Activated gamma-delta T cell treated with Interleukin-2 at 50 U/mL for 16 hours (primary cell): ENCODE measurements at places on chromosomes 3 and 15.

DNA sequence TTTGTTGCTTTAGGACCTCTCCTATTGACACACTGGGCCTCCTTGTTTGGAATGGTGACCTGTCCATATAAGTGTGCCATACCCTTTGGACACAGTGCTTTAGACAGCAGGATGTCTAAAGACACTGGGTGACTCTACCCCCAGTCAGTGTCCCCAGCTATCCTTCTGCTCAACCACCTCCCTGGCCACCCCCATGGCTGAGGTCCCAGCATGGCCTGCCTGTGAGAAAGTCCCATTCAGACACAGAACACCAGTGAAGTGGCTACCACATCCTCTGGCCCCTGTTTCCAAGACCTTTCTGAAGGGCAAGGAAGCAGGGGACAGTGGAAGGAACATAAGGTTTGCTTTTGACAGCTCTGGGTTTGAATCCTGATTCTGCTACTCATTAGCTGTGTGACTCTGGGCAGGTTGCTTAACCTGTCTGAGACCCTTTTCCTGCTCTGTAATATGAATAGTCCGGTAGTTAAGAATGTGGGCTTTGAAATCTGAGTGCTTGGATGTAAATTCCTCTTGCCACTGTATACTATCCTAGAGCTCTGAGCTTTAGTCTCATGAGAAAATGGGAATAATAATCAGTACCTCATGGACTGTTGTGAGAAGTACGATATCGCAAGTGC is 6.3 kb upstream of the AP3S2 start:
- DNase-seq = no peak

DNA sequence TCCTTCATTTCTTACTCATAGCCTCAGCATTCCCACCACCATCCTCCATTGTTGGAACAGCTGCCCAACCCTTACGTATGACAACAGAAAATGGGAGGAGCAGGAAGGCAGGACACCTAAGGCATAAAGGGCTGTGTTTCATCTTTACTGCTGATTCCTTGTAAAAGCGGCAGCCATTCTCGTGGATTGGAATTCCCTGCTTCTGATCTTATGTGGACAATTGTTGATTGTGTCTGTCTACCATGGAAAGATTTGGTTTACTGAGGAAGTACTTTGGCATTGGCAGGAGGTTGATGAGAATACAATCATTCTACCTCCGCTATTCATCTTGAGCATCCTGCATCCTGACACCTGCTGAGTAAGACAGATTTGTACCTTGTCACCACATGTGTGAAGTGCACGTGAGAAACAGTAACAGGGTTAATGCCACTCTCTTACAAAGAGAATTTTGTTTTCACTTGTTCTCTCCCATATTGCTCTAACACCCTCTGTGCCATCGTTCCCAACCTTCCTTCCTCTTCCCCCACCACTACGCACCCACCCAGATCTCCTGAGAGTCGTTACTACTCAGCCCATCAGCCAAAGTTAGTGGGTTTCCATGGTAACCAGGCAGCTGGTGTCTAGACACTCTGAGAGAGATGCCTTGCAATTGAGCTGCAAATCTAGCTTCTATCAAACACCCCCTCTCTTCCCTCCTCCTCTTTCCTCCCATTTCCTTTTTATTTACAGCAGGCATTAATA is 75.7 kb downstream of the GAP43 start:
- no peak for DNase-seq

DNA sequence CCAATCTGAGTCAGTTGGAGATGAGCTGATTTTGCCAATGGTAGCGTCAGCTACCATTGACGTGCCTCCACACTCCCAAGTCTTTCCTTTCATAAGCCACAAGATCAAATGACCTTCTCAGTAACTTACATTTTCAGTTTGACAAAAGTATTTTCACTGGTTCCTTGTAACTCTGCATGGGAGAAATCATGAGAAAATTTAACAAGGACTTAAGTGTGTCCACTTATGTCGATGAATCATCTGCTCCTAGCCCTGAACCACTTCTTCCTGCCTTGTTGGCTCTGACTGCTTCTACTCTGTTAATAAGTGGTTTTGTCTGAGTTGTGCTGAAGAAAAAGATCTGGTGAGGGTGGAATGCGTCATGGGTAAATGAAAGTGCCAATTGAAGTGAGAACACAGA is 101.2 kb downstream of the NFKBIZ start:
- DNase-seq = no peak

DNA sequence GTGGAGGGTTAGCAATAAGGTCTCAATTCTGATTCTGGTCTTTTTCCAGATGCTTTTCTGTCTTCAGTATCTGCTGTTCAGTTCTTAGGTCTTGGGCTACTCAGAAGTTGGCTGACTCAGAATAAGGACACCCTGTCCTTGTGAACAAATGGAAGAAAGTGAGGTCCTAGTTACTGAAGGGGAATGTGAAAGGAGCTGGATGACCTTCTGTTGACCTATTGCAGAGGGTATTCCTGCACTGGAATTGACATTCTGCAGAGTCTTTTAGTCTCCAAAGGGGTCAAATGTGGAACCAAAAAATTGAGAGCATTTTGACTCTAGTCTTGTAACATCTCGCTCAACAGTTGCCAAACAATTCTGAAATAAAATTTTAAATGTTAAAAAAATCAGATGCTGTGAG is 63.0 kb downstream of the CCR1 start:
- no peak for DNase-seq

GRCh38 chr15:68561901-68562300 is 16.9 kb upstream of the CORO2B start:
- DNase-seq = no peak

DNA sequence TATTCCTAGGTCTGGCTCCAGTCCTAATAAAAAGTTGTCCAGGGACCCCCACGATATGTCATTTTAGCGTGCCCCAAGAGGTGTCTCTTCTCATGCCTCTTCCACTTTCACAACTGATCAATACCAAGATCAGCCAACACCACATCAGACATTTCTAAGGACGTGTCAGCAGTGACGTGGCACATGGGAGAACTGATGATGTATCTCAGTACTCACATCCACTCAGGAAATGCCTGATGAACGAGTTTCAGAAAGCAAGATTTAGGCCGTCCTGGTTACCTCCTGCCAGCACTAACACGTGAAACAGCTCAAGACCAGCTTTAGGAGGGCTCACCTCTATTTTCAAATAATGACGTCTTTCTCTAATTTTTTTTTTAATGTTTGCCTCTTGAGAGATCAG is 19.6 kb downstream of the VGLL4 start:
- DNase-seq = no peak

DNA sequence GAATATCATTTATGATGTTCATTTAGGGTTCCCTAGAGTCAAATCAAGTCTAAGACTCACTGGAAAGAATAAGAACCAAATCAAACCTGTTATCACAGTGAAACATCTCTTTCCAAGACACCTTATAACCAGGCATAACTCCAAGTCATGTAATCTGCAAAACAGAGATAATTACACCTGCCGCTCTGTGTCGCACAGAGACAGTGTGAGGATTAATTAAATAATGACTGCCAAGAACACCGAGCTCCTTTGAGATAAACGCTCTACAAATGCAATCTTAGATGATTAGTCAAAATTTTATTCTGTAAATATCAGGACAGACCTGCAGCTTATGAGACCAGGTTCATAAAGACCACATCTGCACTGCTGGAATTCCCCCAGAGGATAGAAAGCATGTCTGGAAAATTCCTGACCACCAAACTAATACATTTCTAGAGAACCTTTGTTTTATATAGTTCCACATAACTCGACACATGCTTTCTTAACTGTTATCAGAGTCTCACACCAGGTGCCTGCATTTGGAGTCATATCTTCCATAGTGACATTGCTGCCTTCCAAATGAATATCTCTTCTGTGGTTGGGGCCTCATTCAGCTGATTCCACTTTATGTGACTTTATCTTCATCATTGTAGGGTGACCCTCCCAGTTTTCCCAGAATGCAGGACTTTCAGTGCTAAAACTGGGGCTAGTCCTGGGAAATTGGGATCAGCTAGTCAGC is 252.8 kb downstream of the CD47 start:
- no peak for DNase-seq

DNA sequence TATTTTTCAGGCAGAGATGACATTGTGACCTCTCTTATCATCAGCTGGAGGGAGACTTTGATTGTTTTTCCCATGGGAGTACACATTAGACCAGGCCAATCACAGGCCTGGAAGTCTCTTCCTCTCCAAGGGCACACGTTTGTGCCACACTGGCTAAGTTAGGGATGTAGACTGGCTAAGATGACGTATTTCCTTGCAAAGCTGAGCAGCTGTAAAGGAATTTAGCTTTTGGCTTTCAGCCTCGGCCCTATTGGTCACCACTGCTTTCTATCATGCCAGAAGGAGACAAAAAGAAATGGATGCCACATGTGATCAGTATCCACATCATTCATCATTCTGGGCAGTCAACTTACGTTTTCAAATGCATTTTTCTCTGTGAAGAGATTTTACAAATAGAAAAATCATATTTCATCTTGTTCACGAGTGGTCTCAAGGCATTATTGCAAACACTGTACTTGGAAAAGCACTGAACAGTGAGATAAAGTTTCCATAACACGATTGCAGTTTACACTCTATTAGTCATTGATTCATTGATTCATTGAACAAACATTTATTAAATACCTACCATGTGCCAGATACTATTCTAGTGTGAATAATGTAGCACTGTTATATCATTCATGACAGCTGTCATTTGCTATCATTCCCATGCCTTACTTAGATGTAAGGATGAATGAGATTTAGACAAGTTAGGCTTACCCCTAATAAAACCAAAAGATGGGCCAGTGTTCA is 27.0 kb upstream of the RNF7 start:
- DNase-seq = no peak

DNA sequence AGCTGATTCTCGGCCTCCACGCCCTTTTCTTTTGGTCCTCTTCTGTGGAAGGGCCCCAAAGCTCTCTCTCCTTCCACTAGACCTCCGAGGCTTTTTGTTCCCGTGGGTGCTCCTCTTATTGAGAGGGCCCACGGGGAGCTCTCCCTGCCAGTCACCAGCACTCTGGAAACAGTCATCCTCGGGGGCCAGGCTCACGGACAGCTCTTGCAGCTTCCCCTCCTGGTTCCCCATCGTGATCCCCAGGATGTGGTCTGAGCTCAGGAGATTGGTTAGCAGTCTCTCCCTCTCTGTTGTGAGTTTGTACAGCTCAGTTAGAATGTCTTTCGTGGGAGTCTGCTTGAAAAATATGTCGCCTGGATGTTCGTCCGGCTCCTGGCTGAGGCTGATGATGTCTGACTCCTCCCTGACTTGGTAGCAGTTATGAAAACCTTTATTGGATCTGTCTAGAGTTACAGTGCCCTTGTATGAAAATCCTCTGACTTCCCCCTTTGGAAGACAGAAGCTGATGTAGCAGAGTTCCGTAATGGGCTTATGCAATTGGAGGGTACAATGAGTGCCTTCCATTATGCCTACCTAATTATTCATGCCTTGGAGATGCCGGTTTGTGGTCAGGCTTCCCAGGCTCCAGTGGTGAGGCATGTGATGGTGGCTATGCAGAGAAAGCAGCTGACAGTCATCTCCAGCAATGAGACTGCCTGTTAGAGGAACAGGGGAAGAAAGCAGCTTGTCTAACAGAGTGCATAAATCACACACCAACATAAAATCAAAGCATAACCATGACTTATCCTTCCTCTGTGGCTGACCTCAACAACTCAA is 40.0 kb downstream of the FMN1 start:
- DNase-seq = no peak

DNA sequence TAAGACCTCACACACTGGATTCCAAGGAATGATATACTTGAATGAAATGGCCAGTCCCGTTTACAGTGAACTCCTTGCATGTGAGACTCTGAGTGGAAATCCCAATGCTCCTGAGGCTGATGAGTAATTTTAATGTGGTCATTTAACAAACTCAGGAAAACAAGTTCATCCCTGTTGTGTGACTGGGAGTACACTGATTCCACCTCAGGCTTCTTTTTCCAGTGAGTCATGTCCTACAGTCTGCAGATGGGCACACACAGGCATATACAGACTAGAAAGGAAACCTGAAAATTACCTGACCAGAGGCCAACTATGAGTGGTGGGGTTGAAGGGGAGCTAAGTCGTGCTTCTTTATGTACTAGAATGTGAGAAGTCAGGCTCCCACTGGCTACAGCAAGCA is 5.8 kb downstream of the SQOR start:
- DNase-seq = no peak
